ENCODE measurements at places on chromosomes 6 and 20.

DNA sequence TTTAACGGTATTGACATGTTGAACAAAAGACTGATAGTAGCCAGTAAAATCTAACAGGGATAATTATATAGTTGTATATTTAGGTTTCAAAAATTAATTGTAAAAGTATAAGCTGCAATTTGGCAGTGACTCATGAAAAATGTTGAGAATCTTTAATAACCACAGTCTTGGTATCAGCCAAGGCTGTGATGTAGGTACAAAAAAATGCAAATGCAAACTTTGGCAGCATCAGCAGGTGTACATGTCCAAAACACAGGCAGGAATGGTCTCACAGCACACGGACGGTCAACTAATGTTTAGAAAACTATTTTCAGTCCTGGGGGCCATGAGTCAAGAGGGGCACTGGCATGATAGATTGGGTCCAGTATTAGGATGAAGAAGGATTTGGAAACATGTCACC is 58.5 kb upstream of the BEND3 start:
- DNase-seq: no peak

GRCh38 chr6:19896693-19897010 is 59.5 kb downstream of the ID4 start:
- DNase-seq: no peak

- DNase-seq: no peak
These were observed 218.3 kb upstream of the CST7 start for GRCh38 chr20:24730750-24731149.

- DNase-seq: no peak
These were observed 88.1 kb upstream of the IFNGR1 start for GRCh38 chr6:137307163-137307854.
